Activated CD8-positive, alpha-beta T cell treated with anti-CD3 and anti-CD28 coated beads, Interleukin-2, amount 10 ng/mL, durations not matched to agents 7 days and 5 days (primary cell): ENCODE measurements at places on chromosomes 12 and 14. TPM values are rescaled to one million over a fixed set of nuclear protein-coding genes. Genes with fewer than 3 reads are reported as not detected.
A peak's percentile ranks its signal among the peaks of the same experiment; 100 is the strongest.

Gene IQSEC3
- total RNA-seq = 1.7 TPM

Gene NELL2
- 47.4 TPM for total RNA-seq

Gene C14orf132
- total RNA-seq = 0.50 TPM

Gene CSRNP2
- total RNA-seq = 13.4 TPM

DNA sequence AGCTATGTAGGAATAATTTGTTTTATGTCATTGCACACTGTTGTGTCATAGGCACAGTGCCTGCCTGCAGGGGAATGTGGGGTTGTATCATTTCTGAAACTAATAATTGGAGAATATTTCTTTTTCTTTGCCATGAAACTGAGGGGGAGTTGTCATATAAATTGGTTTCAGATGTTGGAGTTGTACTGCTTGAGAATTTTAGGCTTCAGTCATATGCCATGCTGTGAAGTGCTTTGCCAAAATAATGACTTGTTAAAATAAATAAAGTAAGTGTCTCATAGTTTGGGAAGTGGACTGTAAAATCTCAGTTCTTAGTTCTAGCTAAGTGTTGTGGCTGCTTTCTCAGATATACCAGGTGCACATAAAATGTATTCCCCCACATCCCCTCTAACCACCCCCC, 116.8 kb downstream of the DAAM1 start:
- DNase-seq = no peak

GRCh38 chr14:94213021-94213420, 38.9 kb downstream of the PPP4R4 start:
- no peak for DNase-seq

- peak; percentile 55 for DNase-seq
Measured at GRCh38 chr14:92534932-92535643, 21.5 kb downstream of the RIN3 start.

DNA sequence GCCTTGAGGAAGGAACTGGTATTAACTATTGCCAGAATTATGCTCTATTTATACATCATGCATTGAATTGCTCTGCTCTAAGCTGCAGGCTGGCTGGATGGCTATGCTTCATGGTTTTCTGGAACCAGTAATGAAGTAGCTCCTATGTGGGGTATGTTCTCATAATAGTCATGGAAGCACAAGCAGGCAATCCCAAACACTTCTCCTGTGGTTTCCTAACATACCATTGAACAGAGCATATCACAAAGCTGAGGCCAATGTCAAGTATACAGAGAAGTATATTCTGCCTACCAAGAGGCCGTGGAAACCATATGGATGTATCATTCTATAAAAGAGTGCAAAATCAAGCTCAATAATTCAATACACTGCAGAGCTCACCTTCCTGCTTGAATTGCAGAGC, 1752.4 kb upstream of the FLRT2 start:
- no peak for DNase-seq

DNA sequence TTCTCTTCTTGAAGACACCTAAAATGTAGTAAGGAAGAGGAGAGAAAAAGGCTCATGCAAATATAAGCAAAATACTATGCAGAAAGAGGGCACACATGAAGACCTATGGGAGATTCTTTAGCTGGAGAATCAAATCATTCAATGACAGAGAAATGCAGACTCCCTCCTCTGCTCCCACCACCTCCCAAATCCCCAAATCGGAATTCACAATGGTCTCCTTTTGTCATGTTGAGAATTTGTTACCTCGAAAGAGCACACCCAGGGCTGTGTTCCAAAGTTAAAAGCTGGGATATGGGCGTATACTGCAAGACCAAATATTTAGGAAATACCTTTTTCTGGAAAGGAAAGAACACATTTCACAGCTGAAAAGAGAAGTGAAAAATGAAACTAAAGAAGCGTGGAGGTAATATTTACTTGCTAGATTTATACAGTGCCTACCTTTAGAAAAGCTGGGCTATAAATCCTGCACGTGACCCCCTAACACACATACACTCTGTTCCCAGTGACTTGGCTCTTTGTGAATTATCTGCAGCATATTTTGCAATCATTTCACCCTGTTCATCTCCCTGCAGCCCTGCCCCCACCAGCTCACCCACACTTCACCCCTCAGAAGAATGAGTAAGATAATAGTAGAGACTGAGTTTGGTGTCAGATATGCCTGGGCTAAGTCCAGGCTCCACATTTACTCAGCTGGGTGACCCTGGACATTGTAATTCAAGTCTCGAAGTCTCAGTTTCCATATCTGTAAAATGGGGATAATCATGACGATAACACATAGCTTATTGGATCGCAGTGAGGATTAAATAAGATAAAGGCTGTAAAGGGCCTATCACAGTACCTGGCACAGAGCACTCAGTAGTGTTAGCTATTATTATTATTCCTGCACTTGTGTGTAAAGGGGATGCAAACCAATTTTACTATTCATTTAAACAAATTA, 2.9 kb upstream of the CACNA1C start:
- DNase-seq = no peak

DNA sequence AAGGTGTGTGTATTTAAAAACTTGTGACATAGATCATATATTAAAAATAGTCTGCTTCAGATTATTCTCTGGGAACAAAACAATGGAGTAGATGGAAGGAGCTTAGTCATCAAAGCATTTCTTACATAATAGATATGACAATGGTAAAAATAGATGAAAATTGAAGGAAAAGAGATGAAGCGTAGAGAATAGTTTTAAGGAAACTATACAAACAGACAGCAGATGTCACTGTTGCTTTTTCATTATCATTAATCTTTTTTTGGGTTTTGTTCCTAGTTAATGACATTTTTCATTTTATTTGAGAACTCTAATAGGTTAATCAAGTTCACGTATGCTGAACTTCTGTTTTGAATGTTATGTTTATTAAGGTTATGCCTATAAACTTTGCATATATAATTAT, 149.2 kb upstream of the FBXO33 start:
- DNase-seq = no peak

DNA sequence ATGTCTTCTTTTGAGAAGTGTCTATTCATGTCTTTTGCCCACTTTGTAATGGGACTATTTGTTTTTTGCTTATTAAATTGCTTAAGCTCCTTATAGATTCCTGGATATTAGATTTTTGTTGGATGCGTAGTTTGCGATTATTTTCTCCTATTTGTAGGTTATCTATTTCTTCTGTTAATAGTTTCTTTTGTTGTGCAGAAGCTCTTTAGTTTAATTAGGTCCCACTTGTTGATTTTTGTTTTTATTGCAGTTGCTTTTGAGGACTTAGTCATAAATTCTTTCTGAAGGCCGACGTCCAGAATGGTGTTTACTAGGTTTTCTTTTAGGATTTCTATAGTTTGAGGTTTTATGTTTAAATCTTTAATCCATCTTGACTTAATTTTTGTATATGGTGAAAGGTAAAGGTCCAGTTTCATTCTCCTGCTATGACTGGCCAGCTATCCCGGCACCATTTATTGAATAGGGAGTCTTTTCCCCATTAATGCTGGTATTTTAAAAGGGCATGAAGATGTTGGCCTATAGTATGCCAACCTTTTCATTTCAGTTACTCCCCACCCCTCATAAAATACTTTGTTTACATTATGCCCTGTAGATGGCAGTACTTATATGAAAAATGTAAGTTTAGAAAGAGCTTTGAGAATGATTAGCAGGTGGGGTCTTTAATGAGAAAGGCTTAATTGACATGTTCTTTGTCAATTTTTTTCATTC, 62.9 kb upstream of the PSMA6 start:
- no peak for DNase-seq

GRCh38 chr12:67667276-67668073, 18.9 kb downstream of the DYRK2 start:
- no peak for DNase-seq

- peak; percentile 23 for DNase-seq
Measured at GRCh38 chr14:71932229-71932981, at the start of gene RGS6. Gene RGS6, plus strand, starts transcription at chr14:71932429.

GRCh38 chr14:105077649-105077995, 12.4 kb upstream of the GPR132 start:
- DNase-seq = no peak

DNA sequence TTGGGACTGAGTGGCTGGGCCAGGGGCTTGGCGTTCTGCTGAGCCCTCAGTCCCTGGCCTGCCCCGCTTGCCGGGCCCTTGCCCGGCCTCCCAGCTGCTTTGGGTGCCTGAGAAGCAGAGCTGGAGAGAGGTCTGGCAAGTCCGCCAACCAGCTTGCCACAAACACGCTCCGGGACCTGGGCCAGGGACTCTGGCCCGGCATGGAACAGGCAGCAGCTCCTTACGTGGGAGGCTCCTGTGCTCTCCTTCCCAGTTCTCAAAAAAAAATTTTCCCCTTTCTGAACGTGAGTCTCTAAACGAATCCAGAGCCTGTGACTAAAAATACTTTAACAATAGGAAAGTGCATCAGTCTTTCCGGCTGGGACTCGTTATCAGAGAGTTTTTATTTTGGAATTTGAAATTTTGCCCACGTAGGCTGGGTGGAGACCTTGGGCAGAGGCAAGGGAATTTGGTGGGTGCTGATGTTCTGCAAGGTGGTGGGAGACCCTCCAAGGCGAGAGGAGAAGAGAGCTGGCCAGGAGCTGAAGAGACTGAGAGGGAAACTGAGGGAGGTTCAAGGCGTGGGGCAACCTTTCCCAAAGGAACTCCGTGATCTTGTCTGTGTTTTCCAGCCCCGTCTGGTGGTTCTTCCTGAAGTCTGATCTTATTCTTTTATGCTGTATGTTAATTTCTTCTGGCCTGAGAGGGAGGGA, 6.8 kb upstream of the NR4A1 start:
- DNase-seq = no peak
